ENCODE measurements at places on chromosomes 7 and 10.

DNA sequence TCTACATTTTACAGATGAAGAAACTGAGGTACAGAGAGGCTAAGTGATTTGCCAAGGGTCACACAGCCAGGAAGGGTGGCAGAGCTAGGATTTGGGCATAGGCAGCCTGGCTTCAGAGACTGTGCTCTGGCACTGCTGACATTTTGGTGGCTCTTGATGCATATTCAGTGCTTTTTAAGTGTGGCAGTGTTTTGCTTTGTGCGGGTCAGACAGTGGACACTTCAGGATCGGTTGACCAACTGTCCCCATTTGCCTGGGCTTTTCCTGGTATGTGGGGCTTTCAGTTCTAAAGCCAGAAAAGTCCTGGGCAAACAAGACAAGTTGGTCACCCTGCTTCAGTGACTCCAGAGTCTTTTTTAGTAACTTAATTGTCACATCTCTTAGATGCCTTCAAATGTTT is 35.0 kb downstream of the SUFU start:
- DNase-seq = no peak

GRCh38 chr7:55336540-55336939 is 28.6 kb upstream of the LANCL2 start:
- no peak for DNase-seq

- DNase-seq = no peak
Measured at GRCh38 chr7:94471604-94472003, 38.0 kb upstream of the CASD1 start.

DNA sequence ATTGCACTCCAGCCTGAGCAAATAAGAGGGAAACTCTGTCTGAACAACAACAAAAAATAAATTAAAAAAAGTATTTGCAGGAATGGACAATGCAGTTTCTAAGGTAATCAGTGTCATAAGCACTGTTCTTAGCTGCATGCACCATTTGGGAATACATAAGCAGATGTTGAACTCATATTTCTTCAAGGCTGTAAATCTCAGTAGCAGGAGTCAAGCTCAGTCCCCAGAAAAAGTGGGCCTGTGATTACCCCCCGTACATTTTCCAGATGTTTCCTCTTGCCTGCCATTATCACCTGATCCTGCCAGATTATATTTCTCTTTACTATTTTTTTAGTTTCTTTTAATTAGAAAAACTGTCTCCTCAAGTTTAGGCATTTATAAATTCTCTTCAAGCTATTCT is 667.6 kb upstream of the ANKRD30A start:
- no peak for DNase-seq

DNA sequence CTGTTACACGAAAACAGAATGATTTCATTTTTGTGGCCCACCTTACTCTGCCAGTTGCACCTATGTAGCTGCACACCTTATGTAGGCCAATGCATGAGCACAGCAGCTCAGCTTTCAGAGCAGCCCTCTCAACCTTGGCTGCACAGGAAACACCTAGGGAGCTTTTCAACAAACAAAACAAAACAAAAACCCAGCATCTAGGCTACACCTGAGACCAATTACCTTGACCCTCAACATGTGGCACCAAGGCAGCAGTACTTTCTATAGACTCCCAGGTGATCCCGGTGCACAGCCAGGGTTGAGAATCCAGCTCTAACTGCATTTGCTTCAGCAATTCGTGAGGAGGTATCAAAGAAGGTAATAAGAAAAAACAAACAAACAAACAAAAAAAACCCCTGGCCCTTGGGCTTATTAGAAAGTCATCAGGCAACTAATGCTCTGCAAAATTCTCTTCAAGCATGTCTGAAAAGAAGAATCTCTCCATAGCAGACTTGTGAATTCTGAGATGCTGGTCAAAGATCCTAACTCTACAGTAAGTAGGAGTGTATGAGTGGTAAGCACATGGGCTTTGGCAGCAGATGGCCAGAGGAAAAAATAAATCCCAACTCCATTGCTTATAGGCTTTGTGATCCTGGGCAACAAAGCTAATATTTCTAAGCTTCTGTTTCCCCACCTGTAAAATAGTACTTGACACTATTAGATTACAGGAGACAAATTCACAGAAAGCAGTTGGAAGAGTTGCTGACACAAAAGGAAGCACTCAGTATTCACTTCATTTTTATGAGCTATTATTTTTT is 113.4 kb upstream of the NOBOX start:
- no peak for DNase-seq

GRCh38 chr7:156466272-156466671 is 174.3 kb upstream of the RNF32 start:
- no peak for DNase-seq

- no peak for DNase-seq
Measured at GRCh38 chr7:29385214-29385814, 178.3 kb upstream of the PRR15 start.

DNA sequence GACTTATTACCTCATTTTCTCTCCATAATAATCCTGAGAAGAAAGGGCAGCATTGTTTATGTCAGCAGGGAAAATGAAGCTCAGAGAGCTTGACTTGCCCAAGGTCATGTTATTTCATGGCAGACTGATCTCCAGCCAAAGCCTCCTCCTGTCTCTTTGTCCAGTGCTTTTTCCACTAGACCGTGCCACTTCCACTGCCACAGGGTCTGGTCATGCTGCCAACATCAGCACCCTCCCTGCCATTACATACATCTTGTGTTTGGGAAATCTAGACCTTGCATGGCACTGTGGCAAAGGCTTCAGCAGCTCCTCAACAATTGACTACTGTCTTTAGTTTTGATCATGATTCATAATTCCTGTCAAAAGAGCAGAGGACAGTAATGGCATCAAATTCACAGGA is 25.1 kb downstream of the NRCAM start:
- no peak for DNase-seq

- no peak for DNase-seq
Measured at GRCh38 chr10:123553810-123554430, 112.2 kb upstream of the GPR26 start.

DNA sequence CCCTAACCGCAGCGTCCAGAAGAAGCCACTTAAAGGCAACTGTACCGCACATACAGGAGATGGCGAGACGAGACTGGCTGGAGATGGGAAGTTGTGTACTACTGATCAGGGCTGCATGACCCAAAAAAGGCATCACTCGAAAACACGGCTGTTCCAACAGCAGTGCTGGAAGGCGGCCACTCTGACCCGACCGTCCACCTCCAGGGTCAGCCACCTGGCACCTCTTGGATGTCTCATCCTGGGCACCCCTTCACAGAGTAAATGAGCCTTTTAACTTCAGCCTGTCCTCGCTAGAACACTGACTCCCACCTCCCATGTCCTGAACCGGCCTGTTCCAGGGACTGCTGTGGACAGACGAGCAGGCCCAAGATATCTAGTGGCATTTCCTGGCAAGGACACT is 180.7 kb downstream of the DIP2C start:
- DNase-seq = no peak

DNA sequence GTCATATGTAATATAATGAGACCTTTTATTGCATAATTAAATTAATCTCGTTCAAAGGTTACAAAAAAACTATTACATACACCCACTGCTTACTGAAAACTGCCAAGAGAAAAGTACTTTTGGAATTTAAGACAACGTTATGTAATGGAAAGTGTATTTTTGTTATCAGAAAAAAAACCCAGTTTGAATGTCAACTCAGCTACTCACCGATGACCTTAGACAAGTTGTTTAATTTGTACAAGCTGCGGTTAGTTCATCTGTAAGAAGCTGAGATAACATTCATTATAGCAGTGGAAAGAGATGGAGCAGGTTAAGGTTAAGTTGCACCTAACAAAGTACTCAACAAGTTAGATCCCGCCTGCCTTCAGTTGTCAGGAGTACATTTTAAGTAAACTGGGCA is 1.1 kb downstream of the PSMA2 start:
- DNase-seq = no peak

GRCh38 chr10:115063701-115064658 is 29.2 kb upstream of the ATRNL1 start:
- no peak for DNase-seq

DNA sequence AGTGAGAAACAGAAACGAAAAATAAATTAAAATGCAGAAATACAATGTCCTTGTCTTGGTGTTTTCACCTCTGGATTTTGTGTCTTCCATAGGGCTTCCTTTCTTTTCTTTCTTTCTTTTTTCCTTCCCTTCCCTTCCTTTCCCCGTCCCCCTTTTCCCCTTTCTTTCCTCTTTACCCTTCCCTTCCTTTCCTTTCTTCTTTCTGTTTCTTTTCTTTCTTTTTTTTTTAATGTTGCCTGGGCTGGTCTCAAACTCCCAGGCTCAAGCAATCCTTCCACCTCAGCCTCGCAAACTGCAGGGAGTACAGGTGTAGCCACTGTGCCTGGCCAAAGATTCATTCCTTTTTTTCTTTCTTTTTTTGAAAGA is 8.8 kb downstream of the ZNF853 start:
- DNase-seq = no peak

DNA sequence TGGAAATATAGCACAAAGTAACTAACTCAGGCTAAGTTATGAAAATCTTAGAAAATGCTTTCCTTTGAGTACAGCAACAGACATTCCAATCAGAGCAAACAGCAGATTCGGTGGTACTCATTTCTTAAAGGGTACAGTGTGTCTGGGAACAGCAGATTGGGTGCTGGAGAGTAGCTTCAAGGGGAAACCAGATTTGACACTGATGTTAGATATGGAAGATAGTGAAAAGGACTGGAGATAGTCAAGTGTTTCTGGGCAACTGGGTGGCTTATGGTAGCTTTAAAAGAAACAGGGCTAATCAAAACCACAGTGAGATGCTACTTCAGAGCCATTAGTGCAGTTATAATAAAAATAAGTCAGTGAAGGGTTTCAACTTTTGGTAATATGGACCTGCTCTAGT is 12.1 kb upstream of the UMAD1 start:
- no peak for DNase-seq

GRCh38 chr10:72353965-72354355 is 759 bp downstream of the DNAJB12 start:
- DNase-seq = peak; percentile 65

- DNase-seq = no peak
Measured at GRCh38 chr10:50473756-50474155, 150.0 kb downstream of the SGMS1 start.

- no peak for DNase-seq
Measured at GRCh38 chr7:117825132-117825531, 48.1 kb downstream of the CTTNBP2 start.

DNA sequence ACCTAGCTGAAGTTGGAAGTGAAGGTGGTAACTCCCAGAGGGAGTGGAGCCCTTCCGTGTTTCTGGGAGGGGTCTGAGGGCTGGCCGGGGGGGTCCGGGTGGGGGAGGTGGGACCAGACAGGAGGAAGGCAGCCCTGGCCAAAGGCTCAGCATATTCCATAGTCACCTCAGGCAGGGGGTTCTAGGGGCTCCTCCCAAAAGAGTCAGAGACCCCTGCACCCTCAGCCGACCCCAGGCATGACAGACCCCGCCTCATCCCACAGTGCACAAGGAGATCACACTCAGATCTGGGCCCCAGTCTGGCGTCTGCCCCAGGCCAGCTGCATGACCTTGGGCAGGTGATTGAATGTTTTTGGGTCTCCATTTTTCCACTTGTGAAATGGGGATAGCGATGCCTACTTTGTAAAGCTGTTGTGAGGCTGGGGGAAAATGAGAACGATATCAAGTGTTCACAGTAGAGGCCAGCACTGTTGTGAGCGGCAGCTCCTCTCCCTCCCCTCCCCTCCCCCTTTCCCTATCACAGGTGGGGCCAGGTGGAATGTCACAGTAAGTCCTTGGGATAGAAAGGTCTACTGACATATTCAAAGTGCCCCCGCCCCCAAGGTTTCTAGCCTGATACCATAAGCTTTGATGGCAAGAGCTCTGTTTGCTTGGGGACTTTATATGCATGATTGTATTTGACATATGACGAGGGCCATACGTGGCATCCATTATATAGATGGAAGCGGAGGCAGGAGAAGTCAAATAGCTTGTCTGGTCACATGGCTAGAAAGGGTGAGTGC is 33.3 kb downstream of the DNAJB12 start:
- peak; percentile 33 for DNase-seq

DNA sequence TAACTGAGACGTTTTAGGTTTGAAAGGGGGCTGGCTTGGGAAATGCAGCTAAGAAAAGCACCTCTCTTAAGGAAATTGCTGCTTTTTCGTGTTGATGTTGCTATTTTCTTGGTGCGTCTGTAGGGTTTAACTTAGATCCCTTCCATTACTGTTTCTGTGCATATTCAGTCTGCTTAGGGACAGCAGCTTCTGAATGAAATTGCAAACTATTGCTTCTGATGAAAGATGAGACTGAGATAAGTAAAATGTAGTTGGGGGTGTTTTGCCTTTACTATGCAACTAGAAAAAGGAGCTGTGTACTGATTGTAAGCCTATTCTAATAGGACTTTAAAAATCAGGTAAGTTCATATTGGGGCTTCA is 772 bp downstream of the HDAC9 start:
- DNase-seq = no peak

DNA sequence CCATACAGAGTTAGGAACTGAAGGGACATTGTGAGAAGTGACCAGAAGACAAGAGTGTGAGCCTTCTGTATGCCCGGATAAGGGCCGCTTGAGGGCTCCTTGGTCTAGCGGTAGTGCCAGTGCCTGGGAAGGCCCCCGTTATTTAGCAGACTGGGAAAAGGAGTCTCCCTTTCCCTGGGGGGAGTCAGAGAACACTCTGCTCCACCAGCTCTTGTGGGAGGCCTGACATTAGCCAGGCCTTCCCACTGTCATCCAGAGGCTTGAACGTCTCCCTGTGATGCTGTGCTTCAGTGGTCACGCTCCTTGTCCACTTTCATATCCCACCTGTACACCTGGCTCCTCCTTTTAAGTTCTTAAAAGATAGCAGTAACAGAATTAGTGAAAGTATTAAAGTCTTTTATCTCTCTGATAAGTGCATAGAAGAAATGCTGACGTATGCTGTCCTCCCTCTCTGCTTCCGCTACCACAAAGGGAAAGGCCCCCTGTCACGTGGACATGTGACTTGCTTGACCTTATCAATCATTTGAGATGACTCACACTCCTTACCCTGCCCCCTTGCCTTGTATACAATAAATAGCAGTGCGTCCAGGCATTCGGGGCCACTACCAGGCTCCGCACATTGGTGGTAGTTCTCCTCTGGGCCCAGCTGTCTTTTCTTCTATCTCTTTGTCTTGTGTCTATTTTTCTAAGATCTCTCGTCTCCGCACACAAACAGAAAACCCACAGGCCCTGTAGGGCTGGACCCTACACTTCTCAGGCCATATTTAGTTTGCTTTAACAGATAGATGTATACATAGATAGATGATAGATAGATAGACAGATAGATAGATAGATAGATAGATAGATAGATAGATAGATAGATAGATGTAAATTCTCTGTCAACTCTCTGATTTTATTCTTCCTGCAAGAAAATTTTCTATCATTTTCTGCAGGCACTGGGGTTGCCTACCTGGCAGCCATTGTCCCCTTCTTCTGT is 131.5 kb upstream of the JCAD start:
- DNase-seq = no peak

GRCh38 chr10:64626924-64627323 is 1105.7 kb downstream of the REEP3 start:
- no peak for DNase-seq

- DNase-seq = no peak
Measured at GRCh38 chr7:48424731-48425130, 253.5 kb downstream of the ABCA13 start.
